ENCODE measurements at places on chromosomes 1 and 21.

GRCh38 chr21:25467896-25468295, 139.4 kb downstream of the MRPL39 start:
- DNase-seq: no peak

- no peak for DNase-seq
Measured at GRCh38 chr1:54884135-54884586, 2.8 kb downstream of the DHCR24 start.

- DNase-seq: no peak
Measured at GRCh38 chr1:91161166-91161565, 139.3 kb upstream of the ZNF644 start.

GRCh38 chr21:26148840-26149354, 21.7 kb downstream of the APP start:
- no peak for DNase-seq

GRCh38 chr21:32256873-32257620, 21.8 kb downstream of the MIS18A start:
- DNase-seq: peak; percentile 77

GRCh38 chr1:64323054-64323453, 119.6 kb downstream of the UBE2U start:
- no peak for DNase-seq

DNA sequence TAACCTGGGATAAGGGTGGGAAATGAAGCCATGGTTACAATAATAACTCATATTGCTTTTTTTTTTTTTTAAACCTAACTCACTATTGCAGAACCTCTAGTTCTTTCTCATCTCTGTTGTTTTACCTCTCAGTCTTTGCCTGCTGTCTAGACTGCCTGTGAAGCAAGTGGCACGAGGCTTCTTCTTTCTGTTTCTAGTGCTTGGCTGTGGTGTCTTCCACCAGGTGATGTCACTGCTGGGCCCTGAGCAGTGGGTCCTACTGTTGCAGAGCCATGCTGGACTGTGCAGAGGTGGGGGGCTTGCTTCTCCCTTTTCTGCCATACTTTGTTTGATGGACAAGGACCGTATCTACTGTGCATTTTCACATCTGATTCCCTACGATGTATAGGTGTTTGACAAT, 51.7 kb downstream of the ZNF326 start:
- no peak for DNase-seq

DNA sequence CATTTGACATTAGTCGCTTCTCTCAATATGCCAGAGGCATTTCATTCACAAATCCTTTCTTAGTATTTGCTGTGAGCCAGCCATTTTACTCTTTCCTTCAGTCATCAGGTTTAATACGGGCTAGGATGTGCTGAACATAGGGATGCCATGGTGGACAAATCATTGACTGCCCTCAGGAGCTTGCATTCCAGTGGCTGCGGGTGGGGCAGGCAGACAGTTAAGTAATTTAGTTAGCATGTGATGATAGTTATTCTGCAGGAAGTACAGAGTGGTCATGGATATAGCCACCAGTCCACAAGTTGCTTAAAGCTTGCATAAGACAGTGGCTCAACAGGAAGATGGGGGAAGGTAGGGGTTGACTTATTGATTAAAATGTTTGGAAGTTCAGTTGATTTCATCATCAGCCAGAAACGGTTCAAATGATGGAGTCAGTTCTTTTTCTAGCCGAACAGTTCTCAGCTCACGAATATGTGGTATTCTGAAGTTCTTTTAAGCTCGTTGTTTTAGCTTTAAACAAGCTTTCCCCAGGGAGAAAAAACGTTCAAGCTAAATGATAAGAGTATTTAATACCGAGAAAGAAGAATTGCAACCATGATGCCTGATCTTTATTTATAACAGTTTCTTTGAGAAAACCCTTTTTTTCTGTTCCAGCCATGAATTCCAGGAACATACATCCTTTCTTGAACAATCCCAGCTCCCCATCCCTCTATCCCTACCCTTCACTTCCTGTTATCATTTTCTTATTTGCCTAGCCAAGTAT, 1.4 kb downstream of the SLC22A15 start:
- no peak for DNase-seq

- no peak for DNase-seq
Measured at GRCh38 chr1:15424146-15424667, 14.0 kb upstream of the CTRC start.

GRCh38 chr1:55823541-55824250, 608.5 kb upstream of the USP24 start:
- DNase-seq: no peak

DNA sequence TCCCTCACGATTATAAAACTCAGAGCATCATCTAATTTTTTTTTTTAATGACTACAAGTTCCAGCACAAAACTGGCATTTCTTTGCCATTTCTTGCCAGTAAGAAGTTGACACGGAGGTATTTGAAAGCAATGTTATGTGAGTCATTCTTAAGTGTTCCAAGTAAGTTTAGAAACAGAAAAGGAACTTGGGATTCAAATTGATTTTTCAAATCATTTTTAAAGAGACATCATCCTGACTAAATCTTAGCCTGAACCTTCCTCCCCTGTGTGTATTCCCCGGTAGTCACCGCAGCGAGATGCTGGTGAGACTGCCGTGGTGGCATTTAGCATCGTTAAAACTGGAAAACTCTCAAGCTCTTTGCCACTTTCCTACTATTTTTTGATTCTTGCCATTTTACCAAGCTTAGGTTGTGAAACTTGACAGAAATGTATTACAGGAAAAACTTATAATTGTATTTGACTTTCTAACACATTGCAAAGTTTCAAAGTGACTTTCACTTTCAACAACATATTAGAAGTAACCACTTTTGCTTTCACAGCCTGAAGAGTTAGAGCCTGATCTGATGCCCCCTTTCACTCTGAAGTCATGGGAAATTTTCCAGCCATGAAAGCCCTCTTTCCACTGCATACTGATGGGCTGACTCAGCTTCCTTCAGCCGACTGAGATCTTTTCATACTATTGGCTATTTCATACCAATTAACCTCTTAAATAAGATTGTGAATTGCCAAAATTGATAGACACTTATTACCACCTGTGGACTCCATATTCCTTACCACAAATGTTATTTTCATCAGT, 61.4 kb downstream of the OLFML2B start:
- DNase-seq: peak; percentile 18

DNA sequence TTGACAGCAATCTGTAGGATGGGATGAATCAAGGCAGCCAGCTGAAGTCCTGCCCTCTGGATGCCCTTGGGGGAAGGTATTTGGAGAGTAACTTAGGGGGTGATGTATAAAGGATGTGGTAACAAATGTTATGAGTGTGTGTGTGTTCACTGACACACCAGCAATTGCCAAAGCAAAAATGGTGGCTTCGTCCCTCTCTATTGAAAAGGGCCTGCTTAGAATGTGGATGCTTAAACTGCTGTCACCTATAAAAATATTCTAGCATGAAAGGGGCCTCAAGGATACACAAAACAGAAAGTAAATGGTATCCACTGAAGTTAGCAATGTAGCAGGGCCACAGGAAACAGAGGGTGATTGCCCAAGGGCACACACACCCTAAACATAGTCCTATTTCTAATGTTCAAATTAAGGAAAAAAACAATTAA, 15.1 kb upstream of the AIM2 start:
- no peak for DNase-seq

DNA sequence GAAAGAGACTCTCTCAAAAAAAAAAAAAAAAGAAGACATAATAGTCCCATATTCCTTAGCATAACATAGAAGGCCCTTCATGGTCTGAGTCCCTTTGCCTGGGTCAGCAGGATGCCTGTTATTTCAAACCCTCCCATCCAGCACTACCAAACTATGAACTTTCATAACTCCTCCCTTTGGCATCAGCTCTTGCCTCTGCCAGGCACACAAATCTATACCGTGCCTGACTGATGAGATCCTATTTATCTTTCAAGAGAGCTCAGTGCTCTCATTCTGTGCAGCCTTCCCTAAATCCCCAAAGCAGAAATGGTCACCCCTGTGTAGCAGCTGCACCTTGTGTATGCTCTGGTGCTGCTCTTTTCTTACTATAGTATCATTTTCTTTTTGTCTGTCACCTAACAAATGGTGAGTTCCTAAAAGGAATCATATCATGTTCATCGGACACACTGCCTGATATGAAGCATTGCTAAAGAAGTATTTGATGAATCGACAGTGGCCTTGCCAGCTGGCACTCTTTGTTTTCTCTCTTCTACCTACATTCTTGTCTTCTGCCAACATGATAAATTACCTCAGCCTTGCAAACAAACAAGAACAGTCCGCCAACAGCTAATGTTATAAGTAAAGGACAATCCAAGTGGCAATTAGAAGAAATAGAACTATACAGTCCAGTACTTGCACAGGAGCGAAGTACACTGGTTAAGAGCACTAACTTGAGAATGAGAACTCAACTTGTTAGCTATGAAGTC, 29.9 kb downstream of the FMO4 start:
- DNase-seq: no peak

GRCh38 chr1:33244143-33244808, 12.0 kb upstream of the ZNF362 start:
- DNase-seq: no peak

- no peak for DNase-seq
Measured at GRCh38 chr1:38746402-38746935, 113.1 kb downstream of the RRAGC start.

- DNase-seq: no peak
Measured at GRCh38 chr21:18118566-18118965, 126.1 kb upstream of the CHODL start.

DNA sequence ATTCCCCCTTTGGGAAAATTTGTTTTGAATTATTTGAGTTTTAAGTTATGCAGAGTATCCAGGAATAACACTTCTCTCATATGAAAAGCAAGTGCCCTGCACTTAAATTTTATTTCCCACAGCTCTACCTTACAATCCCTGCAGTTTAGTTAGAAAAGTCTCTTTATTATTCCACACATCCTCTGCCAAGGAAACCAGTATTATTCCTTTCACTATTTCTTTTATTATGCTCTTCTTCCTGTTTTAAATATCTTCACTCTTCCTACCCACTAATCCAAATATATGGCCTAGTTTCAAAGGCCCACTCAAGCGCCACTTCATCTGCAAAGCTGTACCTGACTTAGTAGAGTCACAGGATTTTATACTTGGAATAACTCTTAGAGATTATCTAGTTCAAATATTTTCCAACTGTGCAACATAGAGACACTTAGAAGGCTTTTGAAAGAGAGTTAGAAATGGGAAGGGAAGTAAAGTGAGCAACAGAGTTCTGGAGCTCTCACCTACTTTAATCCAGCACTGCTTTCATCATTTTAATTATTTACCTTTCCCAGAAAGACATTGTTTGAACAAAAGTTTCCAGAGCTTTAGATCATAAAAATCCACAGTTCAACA, 97.2 kb upstream of the LYPLAL1 start:
- DNase-seq: no peak

GRCh38 chr1:21005466-21006239, 171.0 kb downstream of the EIF4G3 start:
- DNase-seq: no peak

DNA sequence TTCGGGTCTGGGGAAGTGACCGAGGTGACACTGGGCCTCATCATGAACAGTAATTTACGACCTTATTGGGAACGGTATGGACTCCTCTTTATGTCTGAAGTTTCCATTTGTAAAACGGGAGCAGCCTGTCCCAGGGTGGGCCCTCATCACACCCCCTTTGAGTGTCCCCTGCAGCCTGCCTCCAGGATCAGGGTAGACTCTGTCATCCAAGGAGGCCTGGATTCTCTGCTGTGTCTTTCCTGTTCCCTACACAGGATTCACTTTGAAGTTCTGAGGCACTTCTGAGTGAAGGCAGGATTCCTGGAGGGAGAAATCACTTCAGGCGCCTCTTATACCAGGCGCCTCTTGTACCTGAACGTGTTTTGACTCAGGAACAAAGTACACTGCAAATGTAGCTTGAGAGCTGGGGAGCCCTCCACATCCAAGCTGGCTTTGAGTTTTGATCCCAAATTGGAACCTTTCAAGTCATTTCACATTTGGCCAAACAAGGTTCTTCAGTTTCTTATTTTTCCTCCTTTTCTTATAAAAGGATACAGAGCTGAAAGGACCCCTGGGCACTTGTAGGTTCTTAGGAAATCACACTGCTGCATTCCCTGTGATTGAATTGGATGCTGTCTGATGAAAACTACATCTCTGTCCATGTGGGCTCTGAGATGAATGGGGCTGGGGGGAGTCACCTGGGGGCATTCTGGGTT, 106.0 kb downstream of the SUSD4 start:
- DNase-seq: no peak

- DNase-seq: no peak
Measured at GRCh38 chr1:70809069-70809468, 238.5 kb downstream of the PTGER3 start.

DNA sequence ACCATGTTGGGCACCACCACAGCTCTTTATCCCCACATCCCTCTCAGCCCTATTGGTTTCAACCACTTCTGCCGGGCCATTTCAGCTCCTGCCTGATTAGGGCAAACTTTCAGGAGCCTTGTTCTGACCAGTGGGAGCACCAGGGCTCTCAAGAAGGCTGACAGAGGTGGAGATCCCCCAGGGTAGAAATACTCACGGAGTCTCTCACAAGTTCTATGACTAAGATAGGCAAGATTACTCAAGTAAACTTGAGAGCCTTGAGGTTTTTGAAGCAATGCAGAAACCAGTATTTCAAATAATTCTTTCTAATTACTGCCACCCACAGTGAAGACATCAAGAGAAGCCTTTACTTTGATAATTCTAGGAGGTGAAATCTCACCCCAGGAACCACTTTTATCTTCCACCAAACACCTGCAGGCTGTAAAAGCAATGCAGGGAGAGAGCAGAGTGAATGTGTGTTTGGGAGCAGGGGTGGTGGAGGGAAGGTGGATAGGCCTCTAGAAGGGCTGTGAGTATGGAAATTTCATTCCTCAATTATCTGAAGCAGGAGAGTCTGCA, 6.6 kb upstream of the PTCH2 start:
- no peak for DNase-seq

DNA sequence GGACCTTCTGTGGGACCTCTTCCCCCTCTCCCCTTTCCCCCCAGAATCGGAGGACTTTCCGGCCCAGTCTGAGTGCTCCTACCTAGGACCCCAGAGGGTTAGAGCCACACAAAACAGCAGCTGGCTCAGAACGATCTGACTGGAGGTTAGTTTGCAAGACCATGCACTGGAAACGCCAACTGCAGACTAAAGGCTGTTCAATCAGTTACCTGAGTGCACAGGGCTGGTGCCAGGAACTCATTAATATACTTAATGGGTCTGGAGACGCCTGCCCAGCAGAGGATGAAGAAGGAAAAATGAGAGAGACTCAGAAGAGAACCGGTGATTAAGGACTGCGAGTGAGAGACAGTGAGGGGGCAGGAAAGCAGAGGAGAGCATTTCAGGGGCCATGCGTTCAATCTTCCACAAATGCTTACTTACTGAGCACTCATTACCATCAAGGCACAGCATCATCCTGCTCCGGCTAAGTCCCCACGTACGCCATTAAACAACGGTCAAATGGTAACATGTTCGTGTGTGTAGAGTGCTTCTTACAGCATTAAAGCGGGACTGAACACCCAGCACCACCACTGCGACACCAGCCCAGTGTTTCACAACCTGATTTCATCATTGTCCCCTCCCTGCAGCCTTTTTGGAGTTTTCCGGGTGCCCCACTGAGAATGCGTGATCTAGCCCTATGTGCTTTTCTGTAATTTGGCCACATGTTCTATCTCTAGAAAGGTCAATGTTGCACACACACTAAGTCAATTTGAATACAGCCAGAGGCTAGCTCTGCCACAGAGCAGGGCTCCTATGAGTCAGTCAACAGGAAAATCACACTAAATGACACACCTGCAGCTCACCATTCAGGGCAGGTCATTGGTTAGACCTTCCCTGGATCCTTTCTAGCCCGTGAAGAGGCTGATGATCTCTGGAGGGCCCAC, 7.6 kb downstream of the ENO1 start:
- DNase-seq: no peak
